CD8-positive, alpha-beta memory T cell (primary cell): ENCODE measurements at places on chromosomes 12 and 14. TPM values are rescaled to one million over a fixed set of nuclear protein-coding genes. Genes with fewer than 3 reads are reported as not detected.
A peak's percentile ranks its signal among the peaks of the same experiment; 100 is the strongest.

GRCh38 chr12:55972042-55972441, 1.8 kb upstream of the RAB5B start:
- H3K36me3 ChIP-seq = no peaks in the 10 kb centered on the region
- H3K4me1 ChIP-seq = peaks cover 37% of the 10 kb centered on the region
- H3K27me3 ChIP-seq = no peaks in the 10 kb centered on the region
- H3K27ac ChIP-seq = peak overlapping the region; percentile 83
- DNase-seq = no peak
- no peak overlapping the region for H3K4me3 ChIP-seq

DNA sequence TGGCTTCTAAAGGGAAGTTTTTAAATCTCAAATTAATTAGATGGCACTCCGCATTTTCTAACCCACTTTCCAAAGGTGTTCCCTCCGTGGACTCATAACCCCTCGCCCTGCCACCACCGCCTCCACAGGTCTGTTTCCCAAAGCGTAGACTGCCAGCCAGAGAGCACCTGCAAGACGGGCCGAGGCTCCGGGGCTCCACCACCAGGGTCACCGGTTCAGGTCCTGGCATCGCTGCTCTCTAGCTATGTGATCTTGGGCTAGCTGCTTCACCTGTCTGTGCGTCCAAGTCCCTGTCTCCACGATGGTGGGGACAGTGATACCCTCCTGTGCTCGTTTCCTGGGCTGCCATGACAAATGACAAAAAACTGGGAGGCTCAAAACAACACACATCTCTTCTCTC, 11.5 kb downstream of the RIMBP2 start:
- H3K36me3 ChIP-seq = no peaks in the 10 kb centered on the region
- no peak overlapping the region for H3K27ac ChIP-seq
- no peaks in the 10 kb centered on the region for H3K4me1 ChIP-seq

Gene IL23A
- 26.9 TPM for total RNA-seq

GRCh38 chr14:100474196-100474595, 113.0 kb downstream of the BEGAIN start:
- no peak overlapping the region for H3K4me3 ChIP-seq
- H3K4me1 ChIP-seq = no peaks in the 10 kb centered on the region
- no peaks in the 10 kb centered on the region for H3K27me3 ChIP-seq

GRCh38 chr12:119456824-119457223, 122.3 kb downstream of the CCDC60 start:
- no peak overlapping the region for H3K27ac ChIP-seq
- H3K27me3 ChIP-seq = no peaks in the 10 kb centered on the region
- H3K4me3 ChIP-seq = no peak overlapping the region
- H3K4me1 ChIP-seq = no peaks in the 10 kb centered on the region
- DNase-seq = no peak
- H3K36me3 ChIP-seq = no peaks in the 10 kb centered on the region

DNA sequence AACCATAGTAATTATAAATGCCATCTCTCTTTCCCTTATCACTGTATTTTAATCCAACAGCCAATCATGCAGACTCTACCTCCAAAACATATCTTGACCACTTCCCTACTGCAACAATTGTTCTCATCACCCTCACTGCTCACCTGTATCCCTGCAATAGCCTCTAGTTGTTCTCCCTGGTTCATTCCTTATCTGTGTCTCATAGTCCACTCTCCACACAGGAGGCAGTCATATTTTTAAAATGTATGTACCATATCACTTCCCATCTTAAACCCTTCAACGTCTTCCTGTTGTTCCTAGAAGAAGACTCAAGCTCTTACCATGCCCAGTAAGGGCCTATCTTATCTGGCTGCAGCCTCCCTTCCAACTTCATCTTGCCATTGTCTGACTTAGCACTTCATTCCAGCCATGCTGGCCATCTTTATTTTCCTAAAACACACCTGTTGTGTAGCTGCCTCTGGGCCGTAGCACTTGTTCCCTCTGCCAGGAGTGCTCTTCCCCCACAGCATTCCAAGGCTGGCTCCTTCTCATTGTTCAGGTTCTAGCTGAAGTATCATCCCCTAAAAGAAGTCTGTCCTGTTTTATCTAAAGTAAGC, 27.8 kb upstream of the BHLHE41 start:
- no peak overlapping the region for H3K27ac ChIP-seq
- DNase-seq = no peak
- no peak overlapping the region for H3K4me3 ChIP-seq
- no peaks in the 10 kb centered on the region for H3K4me1 ChIP-seq
- no peaks in the 10 kb centered on the region for H3K36me3 ChIP-seq

Gene SERPINA9
- not detected for total RNA-seq

Gene MYO1H
- not detected for total RNA-seq

DNA sequence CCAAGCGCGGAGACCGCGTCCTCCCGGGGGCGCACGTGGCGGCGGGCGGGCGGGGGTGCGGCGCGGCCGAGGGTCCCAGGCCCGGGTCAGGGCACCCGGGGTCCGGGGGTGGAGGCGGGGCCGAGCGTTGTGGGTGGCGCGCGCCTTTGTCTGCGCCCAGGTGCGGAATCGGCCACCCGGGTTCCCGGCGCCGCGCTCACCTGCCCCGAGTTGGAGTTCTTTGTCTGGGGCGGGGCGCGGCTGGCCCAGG, 50.1 kb downstream of the LRCOL1 start:
- H3K27me3 ChIP-seq = no peaks in the 10 kb centered on the region
- H3K4me3 ChIP-seq = no peak overlapping the region
- no peak overlapping the region for H3K27ac ChIP-seq
- peaks cover 26% of the 10 kb centered on the region for H3K4me1 ChIP-seq
- DNase-seq = no peak

DNA sequence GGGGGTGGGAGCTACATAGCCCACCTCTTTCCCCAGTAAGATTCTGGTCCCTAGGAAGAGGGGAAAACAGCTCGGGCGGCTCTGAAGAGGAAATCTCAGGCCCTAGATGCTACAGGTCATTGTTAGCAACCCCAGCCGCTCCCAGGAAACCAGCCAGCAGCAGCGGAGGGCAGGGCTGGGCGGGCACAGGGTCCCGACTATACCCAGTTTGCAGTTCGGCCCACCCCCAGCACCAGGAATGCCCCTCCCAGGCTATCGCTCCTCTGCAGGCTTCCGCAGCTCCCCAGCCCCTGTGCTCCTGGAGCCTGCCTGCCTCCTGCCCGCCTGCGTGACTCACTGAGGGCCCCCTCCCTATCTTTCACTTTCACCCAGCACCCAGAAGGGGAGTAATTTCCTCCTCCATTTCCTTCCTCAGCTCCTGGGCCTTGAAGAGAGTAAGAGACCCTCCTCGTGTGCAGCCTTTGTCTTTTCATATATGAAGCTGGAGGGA, 27.2 kb upstream of the PNMA1 start:
- H3K4me1 ChIP-seq = peaks cover 66% of the 10 kb centered on the region
- peak overlapping the region; percentile 62 for H3K4me3 ChIP-seq
- peaks cover 16% of the 10 kb centered on the region for H3K36me3 ChIP-seq
- no peaks in the 10 kb centered on the region for H3K27me3 ChIP-seq
- H3K27ac ChIP-seq = peak overlapping the region; percentile 68
- peak; percentile 66 for DNase-seq

DNA sequence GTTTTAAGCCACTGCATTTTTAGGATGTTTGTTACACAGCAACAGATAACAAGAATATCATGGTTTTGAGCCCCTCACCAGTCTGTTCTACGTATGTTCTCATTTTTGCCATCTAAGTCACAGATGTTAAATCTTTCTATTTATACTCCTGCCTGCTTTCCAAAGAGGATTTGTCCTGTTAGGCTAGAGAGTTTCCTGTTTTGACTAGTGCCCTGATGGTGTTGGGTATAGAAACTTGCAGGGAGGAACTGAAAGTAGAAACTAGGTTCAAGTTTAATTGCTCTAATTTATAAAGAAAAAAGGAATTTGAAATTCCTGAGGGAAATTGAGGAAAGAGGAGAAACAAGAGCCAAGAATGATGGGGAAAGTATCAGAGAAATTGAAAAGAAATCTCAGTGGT, 74.4 kb upstream of the COCH start:
- H3K27me3 ChIP-seq = no peaks in the 10 kb centered on the region
- no peak overlapping the region for H3K4me3 ChIP-seq
- H3K36me3 ChIP-seq = no peaks in the 10 kb centered on the region
- no peak for DNase-seq
- H3K4me1 ChIP-seq = no peaks in the 10 kb centered on the region
- H3K27ac ChIP-seq = no peak overlapping the region

- H3K27me3 ChIP-seq = no peaks in the 10 kb centered on the region
- H3K4me3 ChIP-seq = no peak overlapping the region
- no peaks in the 10 kb centered on the region for H3K36me3 ChIP-seq
These were observed 1008.4 kb downstream of the SLC6A15 start for GRCh38 chr12:83904175-83904574.

DNA sequence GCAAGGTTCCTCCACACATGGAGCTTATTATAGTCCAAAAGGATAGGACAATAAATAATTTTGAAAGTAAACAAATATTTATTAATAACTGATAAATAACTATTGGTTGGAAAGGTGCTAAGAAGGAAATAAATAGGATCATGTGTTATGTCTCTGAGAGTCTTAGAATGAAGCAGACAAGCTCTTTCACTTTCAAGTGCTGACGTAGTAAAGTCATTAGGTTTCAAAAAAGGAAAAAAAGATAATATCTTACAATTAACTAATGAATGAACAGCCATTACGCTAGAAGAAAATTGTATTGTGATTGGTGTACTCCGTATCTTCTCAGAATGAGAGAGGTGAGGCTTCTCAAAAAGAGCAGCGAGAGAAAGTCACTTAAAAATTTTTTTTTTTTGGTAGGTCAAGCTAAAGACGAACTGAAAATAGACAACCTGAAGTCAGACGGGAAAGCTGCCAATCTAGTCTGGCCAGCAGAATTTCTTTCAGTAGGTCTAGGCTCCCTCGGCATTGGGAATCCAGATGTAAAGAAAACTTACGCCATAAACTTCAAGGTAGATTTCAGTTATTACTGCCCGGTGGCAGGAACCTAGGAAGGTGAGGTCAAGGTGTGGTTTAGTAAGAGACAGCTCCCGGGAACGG, 583 bp upstream of the LEMD3 start:
- peak overlapping the region; percentile 81 for H3K27ac ChIP-seq
- DNase-seq = no peak
- H3K27me3 ChIP-seq = no peaks in the 10 kb centered on the region
- peak overlapping the region; percentile 79 for H3K4me3 ChIP-seq
- H3K4me1 ChIP-seq = peaks cover 38% of the 10 kb centered on the region

Gene MGP
- total RNA-seq = not detected

Gene TSPAN11
- total RNA-seq = not detected

Gene KRT83
- total RNA-seq = not detected

DNA sequence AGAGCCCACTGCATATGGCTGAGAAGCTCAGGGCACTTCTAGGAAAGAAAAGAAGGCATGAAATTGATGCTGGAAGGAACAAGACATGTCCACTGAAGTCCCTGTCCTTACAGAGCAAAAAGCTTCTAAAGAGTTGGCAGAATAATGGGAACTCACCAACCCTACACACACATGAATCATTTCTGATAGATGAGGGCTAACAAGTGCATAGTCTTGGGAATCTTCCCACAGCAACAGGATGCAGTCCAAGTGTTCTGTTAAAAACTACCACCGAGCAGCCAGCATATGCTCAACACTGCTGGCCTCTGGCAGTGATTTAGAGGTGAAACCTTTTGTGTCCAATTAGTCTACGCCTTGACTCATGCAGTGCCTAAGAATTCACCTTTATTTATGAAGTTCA, 44.8 kb downstream of the RHOJ start:
- no peaks in the 10 kb centered on the region for H3K4me1 ChIP-seq
- no peak overlapping the region for H3K27ac ChIP-seq
- no peak overlapping the region for H3K4me3 ChIP-seq
- no peak for DNase-seq

DNA sequence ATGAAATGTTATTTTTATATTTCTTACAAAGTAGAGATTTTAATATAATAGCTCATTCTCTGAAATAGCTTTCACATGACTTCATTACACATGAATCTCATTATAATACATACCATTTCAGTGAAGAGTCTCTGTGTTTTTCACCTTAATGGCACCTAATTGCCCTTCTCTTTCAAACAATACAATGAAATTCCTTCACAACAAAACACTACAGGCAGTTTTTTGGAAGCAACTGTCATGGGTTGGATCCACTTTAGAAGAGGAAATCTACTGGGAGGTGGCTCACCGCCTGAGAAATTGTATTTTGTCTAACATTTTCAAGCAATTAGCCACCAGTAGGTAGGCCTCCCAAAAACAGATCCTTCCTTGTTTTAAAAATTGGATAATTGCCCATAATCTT, 40.3 kb upstream of the RGS6 start:
- H3K27ac ChIP-seq = no peak overlapping the region
- no peak for DNase-seq
- no peaks in the 10 kb centered on the region for H3K4me1 ChIP-seq
- no peaks in the 10 kb centered on the region for H3K27me3 ChIP-seq
- no peaks in the 10 kb centered on the region for H3K36me3 ChIP-seq

Gene RIPK3
- total RNA-seq = 12.5 TPM

- H3K4me1 ChIP-seq = no peaks in the 10 kb centered on the region
- H3K36me3 ChIP-seq = no peaks in the 10 kb centered on the region
- no peaks in the 10 kb centered on the region for H3K27me3 ChIP-seq
- H3K27ac ChIP-seq = no peak overlapping the region
These were observed 114.8 kb upstream of the FLRT2 start for GRCh38 chr14:85415015-85415712.

Gene TEX22
- total RNA-seq = 2.9 TPM

Gene AP1G2
- 152 TPM for total RNA-seq

DNA sequence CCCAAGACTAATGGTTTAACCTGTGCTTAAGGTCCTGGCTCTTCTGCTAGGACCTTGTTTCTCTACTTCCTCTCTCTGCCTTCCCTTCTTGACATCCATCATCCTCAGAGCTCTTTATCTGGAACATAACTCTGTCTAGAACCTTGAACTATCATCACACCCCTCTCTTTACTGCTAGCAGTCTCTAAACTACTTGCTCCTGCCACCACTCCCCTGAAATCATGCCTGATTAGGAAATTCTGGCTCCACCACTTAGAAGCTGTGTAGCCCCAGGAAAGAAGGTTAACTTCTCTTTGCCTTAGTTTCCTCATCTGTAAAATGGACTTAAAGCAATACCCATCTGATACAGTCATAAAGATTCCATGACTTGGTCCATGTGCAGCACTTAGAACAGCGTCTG, 9.1 kb downstream of the SLC38A1 start:
- DNase-seq = no peak
- H3K36me3 ChIP-seq = peaks cover 11% of the 10 kb centered on the region
- no peak overlapping the region for H3K27ac ChIP-seq
- no peaks in the 10 kb centered on the region for H3K27me3 ChIP-seq

GRCh38 chr14:102593061-102593824, 794 bp downstream of the RCOR1 start:
- no peaks in the 10 kb centered on the region for H3K36me3 ChIP-seq
- H3K4me1 ChIP-seq = peaks cover 25% of the 10 kb centered on the region
- DNase-seq = peak; percentile 40
- H3K27me3 ChIP-seq = no peaks in the 10 kb centered on the region
- peak overlapping the region; percentile 74 for H3K4me3 ChIP-seq
